Stimulated activated CD8-positive, alpha-beta memory T cell treated with anti-CD3 and anti-CD28 coated beads, Interleukin-7, amount 100 ng/mL, for 1 hour (primary cell): ENCODE measurements at places on chromosomes 11 and 22.

- DNase-seq = no peak
Measured at GRCh38 chr22:47276991-47277390, 514.5 kb downstream of the TBC1D22A start.

DNA sequence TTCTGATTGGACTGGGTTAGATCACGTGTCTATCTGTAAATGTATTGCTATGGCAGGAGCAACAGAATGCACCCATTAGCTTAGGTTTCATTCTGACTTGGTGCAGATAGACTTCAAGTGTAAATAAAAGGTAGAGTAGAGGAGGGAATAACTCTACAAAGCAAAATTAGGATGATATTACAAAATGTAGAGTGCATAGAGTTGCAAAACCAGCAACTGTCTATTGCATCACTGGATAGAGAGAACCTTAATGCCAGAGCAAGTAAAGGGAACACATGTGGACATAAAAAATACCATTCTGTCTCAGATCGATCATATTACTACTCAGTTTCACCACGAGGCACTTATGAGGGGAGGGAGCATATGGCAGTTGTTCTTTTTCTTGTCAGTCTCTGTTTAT is 22.0 kb upstream of the CAT start:
- DNase-seq = no peak

GRCh38 chr11:87423161-87423560 is 385.4 kb downstream of the TMEM135 start:
- DNase-seq = no peak

DNA sequence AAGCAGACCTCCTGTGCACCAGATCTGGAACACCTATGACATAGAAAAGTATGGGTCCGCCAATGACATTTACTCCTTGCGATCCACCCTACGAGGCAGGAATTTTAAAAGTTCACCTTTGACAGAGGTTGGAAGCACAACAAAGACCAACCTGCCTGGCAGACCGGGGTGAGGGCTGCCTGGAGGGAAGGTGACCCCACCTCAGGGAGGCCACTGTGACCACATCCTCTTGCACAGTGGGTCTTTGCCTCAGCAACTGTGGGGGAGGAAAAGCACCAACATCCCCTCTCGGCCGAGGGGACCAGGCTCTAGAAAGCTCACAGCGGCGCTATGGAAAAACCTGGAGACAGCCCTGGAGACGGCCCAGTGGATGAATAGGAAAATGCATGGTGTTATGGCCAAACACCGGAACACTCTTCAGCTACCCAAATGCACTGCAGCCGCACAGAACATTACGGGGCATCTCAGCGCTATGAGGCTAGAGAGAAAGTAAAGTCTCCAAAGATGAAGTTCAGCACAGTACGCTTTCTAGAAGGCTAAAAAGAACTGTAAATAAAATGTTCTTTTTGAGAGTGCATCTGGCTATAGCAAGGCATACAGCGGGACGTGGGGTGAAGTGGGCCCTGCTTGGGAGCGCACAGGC is 1.8 kb upstream of the SHISAL1 start:
- DNase-seq = no peak

DNA sequence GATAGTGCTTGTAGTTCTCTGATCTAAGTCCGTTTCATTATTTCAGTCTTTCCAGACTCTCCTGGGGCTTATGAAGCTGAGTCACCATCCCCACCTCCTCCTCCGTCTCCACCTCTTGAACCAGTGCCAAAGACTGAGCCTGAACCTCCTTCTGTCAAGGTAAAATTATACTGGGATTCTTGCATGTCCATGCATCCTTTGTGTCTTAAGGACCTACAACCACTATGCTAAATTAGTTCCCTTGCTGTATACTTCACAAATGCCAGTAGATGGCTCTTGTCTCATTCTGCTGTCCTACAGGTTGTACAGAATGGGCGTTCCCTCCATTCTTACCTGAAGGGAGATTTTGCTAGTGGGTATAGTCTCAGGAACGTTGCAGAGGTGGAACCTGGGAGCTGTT is 42.2 kb downstream of the POLD3 start:
- DNase-seq = no peak

DNA sequence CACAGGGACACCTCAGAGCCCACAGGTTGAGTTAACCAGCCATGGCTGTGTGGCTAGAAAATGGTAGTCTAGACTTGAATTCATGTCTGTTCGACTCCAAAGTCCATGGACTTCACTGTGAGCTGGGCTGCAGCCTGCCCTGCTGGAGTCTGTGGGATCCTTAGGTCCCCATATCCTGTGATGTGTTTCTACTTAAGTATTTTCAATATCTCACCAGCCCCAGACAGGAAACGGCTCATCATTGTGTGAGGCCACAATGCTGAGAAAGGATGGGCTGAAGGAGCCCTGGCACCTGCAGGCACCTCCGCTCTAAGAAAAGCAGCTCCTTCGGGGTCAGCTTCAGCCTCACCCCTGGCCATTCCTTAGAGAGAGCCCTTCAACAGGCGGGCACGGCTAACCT is 93.1 kb downstream of the NAT10 start:
- DNase-seq = peak; percentile 2

DNA sequence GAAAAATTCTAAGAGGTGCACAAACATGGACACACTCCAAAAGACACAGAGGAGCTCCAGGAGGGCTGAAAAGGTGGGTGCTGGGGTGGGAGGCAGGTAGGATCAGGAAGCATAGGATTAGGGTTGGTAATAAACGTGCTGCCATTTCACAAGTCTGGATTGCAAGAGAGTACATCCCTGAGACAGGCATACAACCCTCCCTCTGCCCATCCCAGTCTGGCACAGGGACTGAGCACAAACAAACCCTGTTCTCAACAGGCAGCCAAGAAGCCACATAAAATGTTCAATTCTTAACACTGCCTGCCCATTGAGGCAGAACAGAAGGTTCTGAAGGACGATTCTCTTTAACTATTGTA is 18.5 kb downstream of the SLC35F2 start:
- DNase-seq = no peak

- DNase-seq = no peak
Measured at GRCh38 chr11:46210133-46210636, 67.3 kb upstream of the CREB3L1 start.

DNA sequence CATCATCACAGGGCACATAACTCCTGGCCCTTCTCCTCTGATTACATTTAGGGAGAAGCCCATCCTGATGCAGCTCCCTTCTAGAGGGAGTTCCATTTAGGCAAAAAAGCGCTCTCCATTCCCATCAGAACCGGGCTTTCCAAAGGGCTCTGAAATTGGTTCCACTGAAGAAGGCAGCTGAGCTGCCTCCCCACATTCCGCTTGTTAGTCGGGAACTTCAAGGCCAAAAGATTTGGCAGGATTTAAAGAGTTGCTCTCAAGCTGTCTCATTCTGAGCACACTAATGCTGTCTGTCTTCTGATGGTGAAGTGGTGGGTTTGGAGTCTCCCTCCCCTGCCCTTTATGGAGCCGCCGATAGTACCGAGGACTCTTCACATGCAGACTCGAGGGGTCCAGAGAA is 26.6 kb upstream of the CABP7 start:
- no peak for DNase-seq

GRCh38 chr11:105241136-105241535 is 101.6 kb upstream of the CARD18 start:
- no peak for DNase-seq

DNA sequence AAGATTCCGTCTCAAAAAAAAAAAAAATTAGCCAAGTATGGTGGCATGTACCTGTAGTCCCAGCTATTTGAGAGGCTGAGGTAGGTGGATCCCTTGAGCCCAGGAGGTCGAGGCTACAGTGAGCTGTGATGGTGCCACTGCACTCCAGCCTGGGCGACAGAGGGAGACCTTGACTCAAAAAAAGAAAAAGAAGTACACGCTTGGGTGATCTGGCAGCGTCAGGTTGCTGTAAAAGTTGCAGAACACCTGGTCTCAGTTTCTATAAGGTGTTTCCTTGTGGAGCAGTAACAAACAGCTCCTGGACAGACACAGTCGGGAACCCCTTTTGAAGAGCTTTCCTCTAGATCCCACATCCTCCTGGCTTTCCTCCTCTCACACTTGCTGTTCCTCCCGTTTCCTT is 45.8 kb downstream of the SCGB1A1 start:
- DNase-seq = no peak

DNA sequence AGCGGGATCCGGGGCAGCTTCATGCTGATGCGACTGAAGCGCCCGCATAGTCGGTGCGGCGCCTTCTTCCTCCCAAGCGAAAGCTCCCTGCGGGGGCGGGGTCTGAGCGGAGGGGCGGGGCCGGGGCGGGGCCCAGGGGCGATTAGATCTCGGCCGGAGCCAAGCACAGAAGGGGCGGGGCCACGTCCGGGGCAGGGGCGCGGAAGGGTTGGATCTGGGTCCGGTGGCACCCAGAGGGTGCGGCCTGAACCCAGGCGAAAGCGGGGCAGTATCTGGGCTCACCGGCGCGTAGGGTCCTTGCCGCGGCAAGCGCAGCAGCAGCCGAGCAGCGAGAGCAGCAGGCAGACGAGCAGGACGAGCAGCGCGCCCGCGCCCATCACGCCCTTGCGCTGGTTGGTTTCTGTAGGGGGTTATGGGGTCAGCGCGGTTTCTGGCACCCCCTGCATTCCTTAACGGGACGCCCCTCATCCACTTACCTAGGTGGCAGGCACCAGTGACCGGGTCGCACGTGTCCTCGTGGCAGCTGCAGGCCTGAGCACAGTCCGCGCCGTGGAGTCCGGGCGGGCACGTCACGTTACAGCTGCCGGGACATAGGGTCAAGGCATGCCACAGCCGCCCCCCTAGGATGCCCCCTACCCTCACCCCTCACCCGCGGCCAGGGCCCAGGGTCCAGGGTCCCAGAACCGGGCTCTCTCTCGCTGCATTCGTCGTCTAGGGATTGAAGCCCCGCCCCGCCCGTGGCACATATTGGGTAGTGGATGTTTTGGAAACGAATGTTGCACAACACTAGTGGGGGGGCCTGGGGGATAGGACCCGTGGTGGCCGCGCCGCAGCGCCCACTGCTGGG is 8.1 kb downstream of the SCARF2 start:
- DNase-seq = peak; percentile 63

GRCh38 chr11:6705905-6706535 is 22.9 kb upstream of the MRPL17 start:
- DNase-seq = no peak

GRCh38 chr22:43152357-43153071 is 1.2 kb downstream of the TSPO start:
- DNase-seq = no peak

DNA sequence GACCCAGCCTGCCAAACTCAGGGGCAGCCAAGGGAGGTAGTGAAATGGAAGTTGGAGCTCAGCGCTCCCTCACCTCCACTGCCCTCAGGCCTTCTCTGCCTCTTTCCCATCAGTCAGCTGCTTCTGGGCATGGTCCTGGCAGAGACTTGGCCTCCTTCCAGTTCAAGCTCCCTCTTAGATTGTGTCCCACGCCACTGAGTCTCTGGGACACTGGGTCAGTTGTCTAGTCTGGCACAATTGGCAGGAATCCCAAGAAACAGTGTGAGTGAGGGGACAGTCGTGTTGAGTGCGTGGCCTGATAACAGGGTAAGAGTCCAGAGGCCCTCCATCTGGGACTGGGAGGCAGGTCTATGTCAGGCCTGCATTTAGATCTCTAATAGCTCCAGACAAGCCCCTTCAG is 7.1 kb upstream of the SLC35E4 start:
- no peak for DNase-seq

DNA sequence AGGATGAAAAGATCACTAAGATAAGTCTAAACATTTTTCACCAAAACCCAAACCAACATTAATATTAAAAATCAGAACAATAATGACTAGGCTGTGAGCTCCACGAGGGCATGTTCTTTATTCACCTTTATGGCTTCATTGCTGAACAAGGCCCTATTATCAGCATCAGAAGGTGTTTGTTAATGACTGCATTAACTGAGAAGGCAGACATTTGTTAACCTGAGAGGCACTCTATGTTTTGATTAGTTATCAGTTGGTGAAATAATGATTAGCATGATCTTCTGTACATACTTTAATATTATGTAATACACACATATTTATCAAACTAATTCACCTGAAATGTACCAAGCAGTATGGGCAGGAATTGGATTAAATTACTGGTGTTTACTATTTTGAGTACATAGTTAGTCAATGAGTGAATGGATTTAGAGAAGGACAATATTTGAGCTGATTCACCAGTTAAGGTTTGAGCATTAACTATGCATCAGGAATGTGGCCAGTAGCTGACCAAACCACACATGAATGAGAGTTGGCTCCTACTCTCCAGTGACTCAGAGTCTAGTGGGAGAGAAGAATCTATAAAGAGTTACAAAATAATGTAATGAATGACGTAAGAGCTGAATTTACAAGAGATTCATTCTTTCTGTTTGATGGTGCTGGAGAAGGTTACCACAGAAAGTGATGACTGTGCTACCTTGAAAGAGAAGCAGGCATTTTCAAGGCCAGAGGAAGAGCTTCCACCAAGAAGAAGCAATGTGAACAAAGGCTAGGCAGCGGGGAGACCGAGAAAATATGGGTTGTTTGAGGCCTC is 6.7 kb downstream of the IL18 start:
- no peak for DNase-seq

GRCh38 chr11:130528298-130529261 is 80.1 kb downstream of the ADAMTS15 start:
- no peak for DNase-seq

DNA sequence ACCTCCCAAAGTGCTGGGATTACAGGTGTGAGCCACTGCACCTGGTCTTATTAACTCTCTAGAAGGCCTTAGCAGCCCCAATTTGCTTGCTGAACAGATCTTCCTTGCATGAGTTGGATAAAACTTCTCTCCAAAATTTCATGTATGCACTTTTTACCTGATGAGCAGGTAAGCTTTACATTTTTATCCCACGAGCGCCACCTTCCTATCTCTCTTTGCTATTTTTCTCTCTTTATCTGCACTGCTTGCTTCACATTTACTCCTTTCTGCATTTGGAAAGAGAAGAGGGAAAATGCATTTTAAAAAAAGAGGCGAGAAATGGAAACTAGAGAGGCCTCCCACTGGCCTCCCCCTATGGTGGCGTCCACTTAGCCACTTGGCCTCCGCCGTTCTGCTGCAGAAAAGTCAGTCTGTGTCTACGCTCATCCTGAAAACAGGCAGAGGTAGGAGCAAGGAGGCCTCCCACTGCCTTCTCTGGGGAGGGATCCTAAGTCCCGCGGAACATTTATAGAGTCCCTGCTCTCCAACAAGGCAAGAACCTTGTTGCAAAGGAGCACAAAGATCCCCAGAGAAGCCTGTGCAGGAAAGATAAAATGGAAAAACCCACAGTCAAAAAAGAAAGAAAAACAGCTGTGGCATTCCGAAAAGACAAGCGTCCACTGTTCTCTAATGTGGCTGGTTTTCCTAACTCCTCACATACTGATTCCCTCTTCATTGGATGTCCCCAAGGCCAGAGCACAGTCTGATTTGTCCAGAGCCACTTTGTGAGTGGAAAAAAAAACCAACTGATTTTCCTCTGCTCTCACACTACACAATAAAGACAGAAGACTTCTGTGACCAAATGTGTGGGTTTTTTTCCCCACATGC is 62.2 kb upstream of the INCENP start:
- no peak for DNase-seq

GRCh38 chr11:13713982-13714381 is 45.5 kb downstream of the FAR1 start:
- no peak for DNase-seq

DNA sequence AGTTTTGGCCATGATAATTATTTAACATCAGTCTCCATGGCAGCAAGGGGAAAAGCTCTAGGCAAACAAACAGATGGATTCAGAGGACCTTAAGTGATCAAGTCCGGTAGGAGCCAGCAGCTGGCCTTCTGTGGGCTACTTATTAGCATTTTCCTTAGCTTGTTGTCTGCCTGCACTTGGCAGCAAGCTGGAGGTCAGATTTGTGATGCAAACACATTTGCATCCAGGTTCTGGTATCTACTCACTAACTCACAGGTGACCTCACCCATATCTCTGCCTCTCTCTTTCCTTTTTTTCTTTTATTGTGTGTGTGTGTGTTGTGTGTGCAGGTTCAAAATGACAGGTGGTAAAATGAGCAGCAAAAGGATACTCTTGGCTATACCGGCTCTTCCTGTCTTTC is 32.3 kb downstream of the ARHGAP42 start:
- DNase-seq = no peak
